Thyroid gland (tissue), 4 donors: ENCODE measurements at places on chromosomes 2 and 18. TPM values are rescaled to one million over a fixed set of nuclear protein-coding genes. Genes with fewer than 3 reads are reported as not detected.

Gene NOP58
- 151 TPM for total RNA-seq

Gene SERPINB3
- total RNA-seq = not detected

Gene SH3RF3
- total RNA-seq = 2.8 TPM

Gene MYO7B
- total RNA-seq = not detected

Gene RNF125
- total RNA-seq = 6.7 TPM

GRCh38 chr2:234947556-234947955 lies 4.3 kb upstream of the SH3BP4 start:
- H3K4me1 ChIP-seq = peaks cover 18% of the 10 kb centered on the region
- no peak overlapping the region for H3K4me3 ChIP-seq
- no peaks in the 10 kb centered on the region for H3K36me3 ChIP-seq
- H3K27me3 ChIP-seq = no peaks in the 10 kb centered on the region
- no peak for DNase-seq

GRCh38 chr2:31430439-31431165 lies 16.1 kb upstream of the XDH start:
- H3K36me3 ChIP-seq = no peaks in the 10 kb centered on the region
- no peaks in the 10 kb centered on the region for H3K27me3 ChIP-seq
- no peak overlapping the region for H3K4me3 ChIP-seq

DNA sequence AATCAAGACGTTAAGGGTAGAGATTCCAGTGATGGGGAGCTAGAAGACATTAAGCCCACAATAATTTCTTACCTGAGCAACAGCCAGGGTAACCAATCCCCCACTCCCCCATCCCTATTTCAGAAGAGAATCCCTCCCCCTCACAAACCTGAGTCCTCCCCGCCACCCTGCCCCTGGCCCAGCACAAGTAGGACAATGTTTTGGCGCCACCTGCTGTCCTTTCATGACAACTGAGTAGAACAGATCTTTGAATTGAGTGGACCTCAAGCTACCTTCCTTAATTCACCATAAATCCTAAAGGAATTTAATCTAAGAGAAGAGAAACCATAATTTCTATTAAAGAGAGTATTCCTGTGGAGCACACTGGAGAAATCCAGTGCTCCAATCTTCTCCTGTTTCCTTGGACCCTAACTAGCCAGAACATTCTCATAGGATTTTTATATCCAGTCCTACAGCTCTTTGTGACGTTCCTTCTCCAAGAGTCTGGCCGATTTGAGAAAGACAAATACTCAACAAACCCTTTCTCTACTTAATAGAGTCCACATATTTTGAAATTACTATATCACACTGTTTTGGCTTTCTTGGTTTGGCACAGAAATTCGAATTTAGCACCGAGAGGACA lies 41.1 kb downstream of the NHEJ1 start:
- H3K36me3 ChIP-seq = no peaks in the 10 kb centered on the region
- H3K4me3 ChIP-seq = no peak overlapping the region
- H3K4me1 ChIP-seq = no peaks in the 10 kb centered on the region
- DNase-seq = peak; percentile 65
- no peaks in the 10 kb centered on the region for H3K27me3 ChIP-seq

DNA sequence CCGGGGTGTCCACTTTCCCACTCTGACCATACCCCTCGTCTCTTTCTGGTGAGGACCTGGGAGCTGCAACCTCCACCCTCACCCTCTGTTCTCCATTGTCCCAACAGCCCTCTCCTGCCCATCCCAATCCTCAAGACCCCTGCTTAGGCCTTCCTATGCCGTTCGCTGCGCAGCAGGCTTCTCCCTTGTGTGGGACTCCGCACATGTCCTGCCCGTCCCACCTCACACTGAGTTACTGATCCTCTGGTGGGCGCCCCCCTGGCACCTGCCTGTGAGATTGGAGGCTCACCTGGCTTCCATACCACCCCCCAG lies 119.5 kb upstream of the SNTG2 start:
- no peak overlapping the region for H3K4me3 ChIP-seq
- no peak for DNase-seq
- H3K27me3 ChIP-seq = no peaks in the 10 kb centered on the region
- H3K36me3 ChIP-seq = no peaks in the 10 kb centered on the region

DNA sequence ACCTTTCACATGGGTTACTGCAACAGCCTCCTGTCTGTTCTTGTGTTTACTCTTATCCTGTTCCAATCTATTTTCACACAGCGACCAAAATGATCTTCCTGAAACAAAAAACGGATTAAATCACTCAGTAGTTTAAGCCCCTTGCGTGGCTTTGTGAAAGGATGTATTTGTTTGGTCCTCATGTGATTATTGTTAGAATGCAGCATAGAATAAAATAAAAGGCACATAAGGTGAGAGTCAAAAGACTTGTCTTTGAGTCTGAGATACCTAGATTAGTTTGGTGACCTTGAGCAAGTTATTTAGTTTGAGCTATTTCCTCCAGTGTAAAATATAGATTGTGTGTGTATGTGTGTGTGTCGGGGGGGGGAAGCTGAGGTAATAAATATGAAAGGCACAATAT lies 72.4 kb downstream of the EML4 start:
- no peak for DNase-seq
- no peaks in the 10 kb centered on the region for H3K36me3 ChIP-seq

GRCh38 chr2:226995625-226996041 lies 159.8 kb downstream of the RHBDD1 start:
- no peaks in the 10 kb centered on the region for H3K27me3 ChIP-seq
- H3K27ac ChIP-seq = no peak overlapping the region
- no peak for DNase-seq
- H3K4me3 ChIP-seq = no peak overlapping the region
- peaks cover 2% of the 10 kb centered on the region for H3K36me3 ChIP-seq

GRCh38 chr2:2466534-2466933 lies 135.5 kb upstream of the MYT1L start:
- H3K4me3 ChIP-seq = no peak overlapping the region
- no peak overlapping the region for H3K27ac ChIP-seq
- H3K36me3 ChIP-seq = no peaks in the 10 kb centered on the region

DNA sequence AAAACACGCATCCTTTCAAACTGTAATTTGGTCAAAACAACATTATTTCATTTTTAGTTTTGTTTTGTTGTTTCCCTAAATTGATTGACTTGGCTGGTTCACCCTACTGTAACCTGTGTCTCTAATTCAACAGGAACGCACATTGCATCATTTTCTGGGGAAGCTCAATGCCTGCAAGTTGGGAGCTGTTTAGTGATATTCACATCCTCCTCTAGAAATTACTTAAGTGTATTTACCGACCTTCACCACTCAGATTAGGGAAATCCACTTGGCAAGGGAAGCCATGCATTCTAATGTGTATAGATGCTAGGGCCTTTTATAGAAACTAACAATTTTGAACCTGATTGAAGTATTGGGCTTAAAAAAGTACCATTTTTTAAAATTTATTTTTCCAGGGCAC lies 7.3 kb upstream of the TPO start:
- no peak overlapping the region for H3K4me3 ChIP-seq
- H3K27me3 ChIP-seq = no peaks in the 10 kb centered on the region
- peak overlapping the region; percentile 90 for H3K27ac ChIP-seq

GRCh38 chr2:165328272-165328671 lies 89.1 kb downstream of the SCN2A start:
- H3K4me3 ChIP-seq = no peak overlapping the region
- H3K4me1 ChIP-seq = no peaks in the 10 kb centered on the region
- DNase-seq = no peak
- H3K27ac ChIP-seq = no peak overlapping the region
- no peaks in the 10 kb centered on the region for H3K36me3 ChIP-seq
- H3K27me3 ChIP-seq = no peaks in the 10 kb centered on the region

DNA sequence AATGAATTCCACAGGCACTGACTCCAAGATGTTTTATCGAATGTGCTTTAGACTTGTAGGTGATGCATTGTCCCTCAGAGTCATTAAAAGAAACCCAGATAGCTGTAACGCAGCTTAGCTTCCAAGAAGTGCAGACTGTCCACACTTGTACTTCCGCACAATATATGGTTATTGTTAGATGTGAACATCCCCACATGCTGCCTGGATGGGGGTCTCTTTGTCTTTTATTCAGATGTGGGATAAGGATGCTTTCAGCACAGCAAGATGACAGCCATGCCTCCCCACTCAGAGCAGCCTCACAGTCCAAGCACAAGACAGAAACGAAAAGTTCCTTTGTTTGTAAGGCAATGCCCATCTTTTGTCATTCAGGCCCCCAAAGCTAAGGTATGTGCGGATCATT lies 416.6 kb downstream of the HRH4 start:
- no peak overlapping the region for H3K27ac ChIP-seq
- no peak overlapping the region for H3K4me3 ChIP-seq
- no peaks in the 10 kb centered on the region for H3K36me3 ChIP-seq
- no peaks in the 10 kb centered on the region for H3K27me3 ChIP-seq
- no peaks in the 10 kb centered on the region for H3K4me1 ChIP-seq
- DNase-seq = no peak

DNA sequence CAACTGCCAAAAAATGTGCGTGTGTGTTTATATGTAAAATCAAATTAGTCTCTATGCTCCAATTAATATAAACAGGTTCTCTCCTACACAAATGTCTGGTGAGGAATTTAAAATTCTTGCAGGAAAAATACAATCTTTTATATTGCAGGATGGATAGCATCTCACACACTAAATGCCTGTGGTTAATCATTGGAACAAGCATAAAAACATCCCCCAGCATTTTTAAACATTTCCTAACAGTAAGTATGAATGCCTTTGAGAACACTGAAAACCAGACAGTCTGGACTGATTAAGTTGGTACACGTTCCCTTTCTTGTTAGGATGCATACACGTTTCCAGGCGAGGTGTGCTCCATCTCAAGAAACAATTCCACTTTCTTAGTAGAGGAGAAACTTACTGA lies 29.9 kb upstream of the PDE1A start:
- H3K27me3 ChIP-seq = no peaks in the 10 kb centered on the region
- no peak overlapping the region for H3K27ac ChIP-seq
- no peaks in the 10 kb centered on the region for H3K36me3 ChIP-seq
- H3K4me1 ChIP-seq = no peaks in the 10 kb centered on the region

DNA sequence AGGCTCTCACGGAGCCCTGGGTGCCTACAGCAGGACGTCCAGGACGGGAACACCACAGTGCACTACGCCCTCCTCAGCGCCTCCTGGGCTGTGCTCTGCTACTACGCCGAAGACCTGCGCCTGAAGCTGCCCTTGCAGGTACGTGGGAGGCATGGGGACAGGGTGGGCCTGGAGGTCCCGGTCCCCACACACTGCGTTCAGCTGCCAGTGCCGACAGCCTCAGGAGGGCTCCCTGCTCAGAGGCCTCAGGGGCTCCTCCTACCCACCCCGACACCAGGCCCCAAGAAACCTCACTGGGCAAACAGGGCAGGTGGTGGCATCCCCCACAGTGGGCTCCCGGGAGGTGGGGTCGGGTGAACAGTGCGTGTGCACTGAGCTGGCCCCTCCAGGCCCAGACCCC lies 10.8 kb downstream of the ANO7 start:
- no peaks in the 10 kb centered on the region for H3K27me3 ChIP-seq
- no peak overlapping the region for H3K27ac ChIP-seq
- no peaks in the 10 kb centered on the region for H3K36me3 ChIP-seq
- DNase-seq = no peak
- no peak overlapping the region for H3K4me3 ChIP-seq

DNA sequence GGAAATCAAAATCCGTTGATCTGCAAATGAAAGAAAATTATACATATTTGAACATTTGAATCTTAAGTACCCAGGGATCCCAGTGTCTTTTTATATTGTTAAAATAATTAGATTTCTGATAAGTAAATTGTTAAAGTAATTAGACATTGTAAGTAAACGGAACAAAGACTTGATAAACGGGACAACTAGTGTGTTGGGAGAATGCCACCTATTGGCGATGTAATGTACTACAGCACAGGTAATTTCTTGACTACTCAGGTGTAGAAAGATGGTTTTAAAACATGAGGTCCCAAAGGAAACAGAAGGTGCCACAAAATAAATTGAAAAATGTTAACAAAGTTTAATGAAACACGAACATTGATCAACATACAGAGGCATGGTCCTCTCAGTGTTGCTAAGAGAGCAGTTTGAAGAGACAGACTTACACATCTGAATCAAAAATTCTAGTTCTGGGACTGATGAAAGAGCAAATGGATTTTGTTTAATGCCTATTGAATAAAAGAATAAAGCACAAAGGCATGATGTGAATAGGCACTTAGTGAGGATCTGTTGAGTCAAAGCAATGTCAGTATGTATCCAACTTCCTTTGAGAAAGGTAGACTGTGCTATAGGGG lies 103.4 kb upstream of the RASGRP3 start:
- no peaks in the 10 kb centered on the region for H3K36me3 ChIP-seq
- H3K4me3 ChIP-seq = no peak overlapping the region
- no peaks in the 10 kb centered on the region for H3K27me3 ChIP-seq
- DNase-seq = no peak
- H3K4me1 ChIP-seq = no peaks in the 10 kb centered on the region

DNA sequence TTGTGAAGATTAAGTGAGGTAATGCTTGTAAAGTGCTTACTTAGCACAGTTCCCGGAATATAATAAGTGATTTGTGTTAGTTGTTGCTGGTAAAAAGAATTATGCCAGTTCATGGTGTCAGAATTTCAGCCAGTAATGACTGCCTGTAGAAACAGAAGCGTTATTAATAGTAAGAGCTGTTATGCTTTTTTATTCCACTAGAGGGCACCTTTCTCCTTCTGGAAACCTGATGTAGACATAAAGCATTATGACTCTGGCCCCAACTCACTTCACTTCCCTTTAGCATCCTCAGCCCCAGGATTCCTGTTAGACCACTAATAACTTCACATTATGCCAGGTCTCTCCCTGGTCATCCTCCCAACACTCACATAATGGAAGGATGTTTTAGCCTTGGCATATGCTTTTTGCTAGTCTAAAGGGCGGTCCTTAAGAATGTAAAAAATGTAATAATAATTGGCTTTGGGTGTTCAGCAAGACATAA lies 34.9 kb downstream of the C18orf54 start:
- H3K27ac ChIP-seq = no peak overlapping the region
- H3K4me1 ChIP-seq = no peaks in the 10 kb centered on the region
- no peaks in the 10 kb centered on the region for H3K36me3 ChIP-seq
- H3K27me3 ChIP-seq = no peaks in the 10 kb centered on the region
- H3K4me3 ChIP-seq = no peak overlapping the region

DNA sequence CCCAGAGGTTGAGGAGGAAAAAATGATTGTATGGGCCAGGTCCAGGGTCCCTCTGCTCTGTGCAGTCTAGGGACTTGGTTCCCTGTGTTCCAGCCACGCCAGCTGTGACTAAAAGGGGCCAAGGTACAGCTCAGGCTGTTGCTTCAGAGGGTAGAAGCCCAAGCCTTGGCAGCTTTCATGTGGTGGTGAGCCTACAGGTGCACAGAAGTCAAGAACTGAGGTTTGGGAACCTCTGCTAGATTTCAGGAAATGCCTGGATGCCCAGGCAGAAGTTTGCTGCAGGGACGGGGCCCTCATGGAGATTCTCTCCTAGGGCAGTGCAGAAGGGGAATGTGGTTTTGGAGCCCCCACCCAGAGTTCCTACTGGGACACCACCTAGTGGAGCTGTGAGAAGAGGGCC lies 10.6 kb upstream of the MBP start:
- no peaks in the 10 kb centered on the region for H3K27me3 ChIP-seq
- no peak overlapping the region for H3K4me3 ChIP-seq
- H3K4me1 ChIP-seq = peaks cover 4% of the 10 kb centered on the region
- DNase-seq = no peak
- no peaks in the 10 kb centered on the region for H3K36me3 ChIP-seq
- H3K27ac ChIP-seq = no peak overlapping the region
